ENCODE measurements at places on chromosomes 6 and 20.

- no peak for DNase-seq
These were observed 22.9 kb downstream of the RANBP9 start for GRCh38 chr6:13688692-13689196.

DNA sequence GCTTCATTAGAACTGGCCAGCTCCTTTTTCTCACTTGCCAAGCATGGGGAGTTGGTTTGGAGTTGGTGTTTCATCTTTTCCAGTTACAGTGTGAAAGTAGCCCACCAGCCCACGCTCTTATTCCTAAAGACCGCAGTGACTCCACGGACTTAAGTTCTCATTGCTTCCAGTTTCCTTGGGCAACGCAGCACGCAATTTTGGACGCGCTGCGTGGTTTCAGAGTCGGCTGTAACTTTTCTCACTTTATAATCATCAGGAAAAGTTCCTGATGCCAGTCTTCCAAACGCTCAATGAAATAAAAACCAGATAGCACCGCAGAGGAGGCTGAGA is 381 bp upstream of the PEX7 start:
- DNase-seq, result no peak

DNA sequence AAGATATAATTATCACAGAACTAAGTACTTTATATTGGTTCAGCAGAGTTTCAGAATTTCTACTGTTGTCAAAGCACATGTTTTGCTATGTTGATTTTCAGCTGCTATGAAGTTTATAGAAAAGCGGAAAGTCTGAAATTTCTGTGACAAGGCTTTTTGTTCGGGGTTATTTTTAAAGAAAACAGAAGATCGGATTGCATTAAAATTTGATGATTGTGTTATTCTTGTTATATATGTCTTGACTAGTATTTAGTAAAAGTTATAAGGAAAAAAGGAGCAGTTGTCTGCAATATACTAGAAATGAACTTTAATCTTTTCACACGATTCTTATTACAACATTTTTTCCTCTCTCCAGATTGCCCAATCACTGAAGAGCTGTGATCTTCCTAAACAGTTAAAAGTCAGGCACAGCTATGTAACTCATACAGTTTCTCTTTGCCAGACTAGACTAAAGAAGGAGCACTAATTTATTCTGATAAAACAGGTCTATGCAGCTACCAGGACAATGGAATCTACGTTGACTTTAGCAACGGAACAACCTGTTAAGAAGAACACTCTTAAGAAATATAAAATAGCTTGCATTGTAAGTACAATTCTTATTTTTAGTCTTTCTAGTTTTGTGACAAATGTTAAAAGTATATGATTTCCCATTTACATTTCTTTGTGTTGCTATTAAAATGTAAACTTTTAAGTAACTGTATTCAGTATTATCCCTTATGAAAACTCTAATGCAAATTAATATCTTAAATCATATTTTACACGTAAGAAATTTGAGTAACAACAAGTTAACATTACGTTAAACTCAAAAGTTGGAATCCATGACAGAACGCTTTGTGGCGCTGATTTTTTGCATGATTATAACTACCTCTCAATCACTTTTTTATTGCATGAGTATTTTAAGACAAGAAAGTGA is at the start of gene ENPP3:
Gene ENPP3, plus strand, starts transcription at position 423 of the 913 bp plus-strand sequence. Its CDS starts 83 bp downstream, at position 506.
- DNase-seq, result no peak

DNA sequence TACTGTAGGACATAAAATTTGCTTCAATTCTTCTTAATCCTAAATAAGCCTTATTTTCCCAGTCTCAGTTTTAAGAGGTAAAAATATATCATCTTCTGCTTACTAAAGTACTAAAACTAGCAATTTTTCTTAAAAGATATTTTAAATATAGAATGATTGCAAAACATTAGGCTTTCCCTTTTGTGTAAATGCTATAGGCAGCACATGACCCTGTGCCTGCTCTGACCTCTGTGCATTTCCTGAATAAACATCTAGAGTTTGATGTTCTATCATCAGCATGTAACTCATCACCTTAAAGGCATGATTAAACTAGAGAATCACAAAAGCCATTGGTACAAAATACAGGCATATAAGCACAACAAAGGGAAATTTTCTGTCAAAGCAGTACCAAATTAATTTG is 422.7 kb downstream of the TFAP2B start:
- no peak for DNase-seq

GRCh38 chr6:144586986-144587385 is 301.9 kb downstream of the UTRN start:
- no peak for DNase-seq

GRCh38 chr6:133891927-133892812 is 3.3 kb downstream of the TCF21 start:
- DNase-seq, result no peak

- no peak for DNase-seq
These were observed 1.9 kb upstream of the BMP2 start for GRCh38 chr20:6765469-6766058.

GRCh38 chr20:31236953-31237352 is 20.5 kb upstream of the DEFB115 start:
- DNase-seq, result no peak

DNA sequence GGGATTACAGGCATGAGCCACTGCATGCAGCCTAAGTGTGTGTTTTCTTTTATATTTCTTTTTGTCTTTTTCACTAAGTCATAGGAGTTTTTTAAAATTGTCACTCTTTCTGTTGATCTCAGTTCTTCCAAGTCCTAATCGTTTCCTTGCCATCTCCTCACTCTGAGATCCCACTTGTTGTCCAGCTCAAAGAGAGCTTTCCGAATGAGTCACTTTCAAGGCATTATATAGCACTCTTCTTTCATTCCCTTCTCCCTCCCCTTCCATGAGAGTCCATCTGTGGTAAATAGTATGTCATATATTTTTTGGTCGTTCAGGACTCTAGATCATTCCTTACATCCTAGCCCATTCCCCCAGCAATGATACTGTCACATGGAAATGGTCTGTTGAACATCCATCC is 4.3 kb downstream of the VAPB start:
- no peak for DNase-seq

- DNase-seq, result no peak
These were observed 18.4 kb upstream of the AKAP7 start for GRCh38 chr6:131116755-131117360.

DNA sequence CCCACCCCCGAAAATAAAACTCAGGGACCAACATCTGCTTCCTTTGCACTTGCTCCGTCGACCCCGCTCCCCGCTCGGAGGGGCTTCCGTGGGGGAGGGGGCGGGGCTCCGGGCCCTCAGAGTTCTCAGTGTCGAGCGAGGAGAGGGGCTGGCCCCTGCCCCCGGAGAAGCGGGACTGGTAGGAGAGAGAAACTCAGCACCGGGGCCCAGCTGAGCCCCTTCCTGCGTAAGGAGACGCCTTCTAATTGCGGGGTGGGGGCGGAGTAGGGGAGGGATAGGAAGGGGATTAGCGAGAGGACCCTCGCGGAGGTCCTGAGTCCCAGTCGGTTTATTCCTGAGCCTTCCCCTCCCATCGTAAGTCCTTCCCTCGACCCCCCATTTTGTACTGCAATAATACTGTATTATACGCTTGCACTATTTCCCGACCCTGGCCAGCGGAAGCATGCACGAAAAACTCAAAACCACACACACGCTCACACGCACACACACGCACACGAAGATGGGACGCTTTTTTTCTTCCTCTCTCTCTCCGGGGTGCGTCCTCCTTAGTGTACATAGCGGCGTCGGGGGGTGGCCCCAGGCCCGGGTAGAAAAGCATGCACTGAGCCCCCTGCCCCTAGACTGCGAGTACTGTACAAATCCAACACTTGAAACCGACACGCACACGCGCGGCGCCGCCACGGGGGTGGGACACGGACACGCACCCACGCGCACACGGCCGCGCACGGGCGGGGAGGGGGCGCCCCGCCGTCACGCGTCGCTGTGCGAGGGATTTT is 22.1 kb upstream of the SLC22A7 start:
- no peak for DNase-seq

DNA sequence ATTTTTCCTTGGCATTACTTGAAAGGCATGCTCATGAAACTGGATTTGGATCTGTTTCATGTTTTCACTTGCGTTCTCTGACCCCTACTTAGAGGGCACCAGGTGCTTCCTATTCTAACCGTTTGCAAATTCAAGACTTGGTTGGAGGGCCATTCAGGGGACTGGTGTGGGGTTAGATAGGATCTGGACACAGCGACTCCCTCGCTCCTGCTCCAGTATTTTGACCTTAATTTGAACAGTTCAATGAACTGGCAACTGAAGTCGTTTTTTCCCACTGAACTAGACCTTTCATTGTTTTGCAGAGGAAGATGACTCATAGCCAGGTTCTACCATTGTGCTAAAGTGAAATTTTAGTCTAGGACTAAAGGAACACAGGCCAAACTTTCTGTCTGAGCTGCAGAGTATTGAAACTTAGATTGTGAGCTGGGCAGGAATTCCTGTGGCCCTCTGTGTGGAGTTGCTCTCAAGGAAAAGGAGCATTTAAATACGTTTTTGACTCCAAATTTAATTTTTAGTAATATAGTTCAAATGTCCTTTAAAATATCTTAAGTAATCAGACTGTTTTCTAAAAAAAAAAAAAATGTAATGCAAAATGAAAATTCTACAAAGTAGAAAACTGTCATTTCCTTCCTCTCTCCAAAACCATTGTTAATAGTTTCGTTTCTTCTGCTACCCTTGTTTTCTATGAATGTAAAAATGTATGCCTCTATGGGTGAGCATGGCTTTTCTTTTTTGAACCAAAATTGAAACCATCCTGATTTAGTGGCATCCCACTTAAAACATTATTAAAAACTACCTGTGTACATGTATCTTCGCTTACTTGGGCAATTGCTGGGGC is 64.8 kb downstream of the UTRN start:
- DNase-seq, result no peak

DNA sequence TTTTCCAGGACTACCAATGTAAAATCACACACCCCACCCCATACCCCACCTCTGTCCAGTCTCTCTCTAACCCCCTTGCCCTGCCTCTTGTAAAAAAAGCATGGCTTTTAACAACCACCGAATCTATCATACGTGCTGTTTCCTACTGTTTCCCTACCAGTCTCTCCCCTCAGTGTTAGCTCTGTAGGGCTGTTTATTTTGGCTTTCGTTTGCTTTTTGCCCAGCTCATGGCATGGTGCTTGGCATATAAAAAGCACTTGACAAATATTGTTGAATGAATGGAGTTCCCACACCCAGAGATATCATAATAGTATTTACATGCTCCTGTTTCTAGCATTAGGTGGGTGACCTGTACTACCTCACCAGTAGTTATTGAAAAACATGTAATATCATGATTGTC is 148.2 kb downstream of the OPRM1 start:
- no peak for DNase-seq

- no peak for DNase-seq
These were observed 158.5 kb upstream of the PMEPA1 start for GRCh38 chr20:57868310-57868709.

DNA sequence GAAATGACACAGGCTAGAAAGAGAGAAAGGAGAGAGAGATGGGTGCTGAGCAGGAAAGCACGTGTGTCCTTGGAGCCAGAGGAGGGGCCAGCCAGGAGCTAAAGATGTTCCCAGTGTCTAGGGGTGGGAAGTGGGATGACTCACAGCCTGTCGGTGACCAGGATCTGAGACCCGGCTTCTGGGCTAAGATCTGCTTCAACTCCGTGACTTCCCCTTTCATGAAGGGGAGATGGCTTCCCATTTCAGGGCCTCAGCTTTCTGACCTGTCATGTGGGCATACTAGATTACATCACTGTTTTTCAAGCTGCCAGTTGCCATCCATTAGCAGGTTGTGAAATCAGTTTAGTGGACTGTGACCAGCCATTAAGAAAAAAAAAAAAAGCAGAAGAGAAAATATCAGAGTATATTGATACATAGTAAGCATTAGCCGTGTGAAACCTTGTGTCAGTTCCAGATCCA is 5.4 kb downstream of the TGM3 start:
- DNase-seq, result peak; percentile 54

DNA sequence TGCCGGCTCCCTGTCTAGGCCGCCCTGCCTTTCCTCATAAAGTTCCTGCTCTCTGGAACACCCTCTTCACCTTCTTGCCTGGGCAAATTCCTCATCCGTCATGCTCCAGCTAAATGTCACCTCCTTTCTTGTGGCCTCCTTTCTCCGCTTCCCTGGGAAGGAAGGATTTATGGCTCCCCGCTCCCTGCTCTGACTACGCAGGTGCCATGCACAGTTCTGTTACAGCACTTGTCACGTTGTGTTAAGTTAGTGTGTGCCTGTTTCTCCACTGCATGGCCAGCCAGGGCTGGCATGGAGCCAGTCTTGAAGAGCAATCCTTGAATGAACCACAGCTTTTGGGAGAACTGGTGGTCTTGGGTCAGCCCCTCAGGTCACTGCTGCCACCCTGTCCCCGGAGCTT is 61.7 kb downstream of the CD40 start:
- no peak for DNase-seq

GRCh38 chr6:63572747-63573075 is 431 bp downstream of the LOC128125822 start:
- DNase-seq, result no peak

Measured in dorsolateral prefrontal cortex (tissue), 122 donors.